CD4-positive, alpha-beta T cell treated with Interleukin-6 at 100 ng/mL for 8 hours (primary cell): ENCODE measurements at places on chromosomes 11 and 22.

- no peak for DNase-seq
These were observed 6.9 kb upstream of the VPS37C start for GRCh38 chr11:61168042-61168688.

- DNase-seq, result no peak
These were observed 19.9 kb downstream of the VWCE start for GRCh38 chr11:61275191-61275590.

GRCh38 chr11:114301088-114301487, 4.9 kb downstream of the NNMT start:
- no peak for DNase-seq

GRCh38 chr22:37384691-37385090, 42.6 kb downstream of the ELFN2 start:
- DNase-seq, result no peak

DNA sequence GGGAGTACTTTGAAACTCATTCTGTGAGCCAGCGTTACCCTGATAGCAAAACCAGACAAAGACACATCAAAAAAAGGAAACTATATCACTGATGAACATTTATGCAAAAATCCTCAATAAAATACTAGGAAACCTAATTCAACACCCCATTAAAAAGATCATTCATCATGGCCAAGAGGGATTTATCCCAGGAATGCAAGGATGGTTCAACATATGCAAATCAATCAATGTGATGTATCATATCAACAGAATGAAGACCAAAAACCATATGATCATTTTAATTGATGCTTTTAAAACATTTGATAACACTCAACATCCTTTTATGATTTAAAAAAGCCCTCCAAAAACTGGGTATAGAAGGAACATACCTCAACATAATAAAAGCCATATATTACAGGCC, 19.8 kb downstream of the RRP8 start:
- DNase-seq, result no peak

DNA sequence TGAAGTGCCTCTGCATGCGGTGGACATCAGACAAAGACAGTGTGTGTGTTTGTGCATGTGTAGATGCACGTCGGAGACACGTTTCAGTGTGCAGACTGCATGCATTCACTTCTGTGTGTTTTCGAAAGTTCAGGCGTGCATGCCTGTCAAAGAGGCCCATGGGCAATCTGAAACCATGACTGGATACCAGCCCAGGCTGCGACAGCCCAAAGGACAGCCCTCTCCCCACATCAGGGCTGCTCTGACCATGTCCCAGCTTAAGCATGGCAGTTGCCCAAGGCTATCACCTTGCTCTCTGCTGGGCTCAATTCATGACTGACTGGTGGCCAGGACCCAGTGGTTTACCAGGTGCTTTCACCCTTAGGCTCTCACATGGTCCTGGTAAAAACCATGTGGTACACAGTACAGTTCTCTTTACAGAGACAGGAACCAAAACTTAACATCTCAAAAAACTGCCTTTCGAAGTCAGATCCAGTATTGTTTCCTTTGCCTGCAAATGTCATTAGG, 423.7 kb upstream of the CADM1 start:
- no peak for DNase-seq

DNA sequence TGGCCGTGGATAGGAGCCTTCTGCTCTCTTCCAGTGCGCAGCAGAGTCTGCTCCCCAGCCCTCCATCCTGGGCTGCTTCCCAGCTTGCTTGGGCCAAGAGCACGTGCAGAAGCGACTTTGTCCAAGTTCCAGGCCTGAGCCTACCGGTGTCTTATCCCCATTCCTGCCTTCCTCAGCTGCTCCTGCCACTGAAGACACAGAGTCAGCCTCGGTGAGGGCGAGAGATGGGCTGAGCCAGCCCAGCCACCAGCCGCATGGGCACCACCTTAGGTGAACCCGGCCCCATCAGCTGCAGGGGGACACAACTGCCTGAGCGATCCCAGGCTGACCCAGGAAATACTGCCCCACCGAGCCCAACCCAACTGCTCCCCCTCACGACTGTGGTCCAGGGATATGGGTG, 847.8 kb downstream of the TBC1D22A start:
- DNase-seq, result no peak

DNA sequence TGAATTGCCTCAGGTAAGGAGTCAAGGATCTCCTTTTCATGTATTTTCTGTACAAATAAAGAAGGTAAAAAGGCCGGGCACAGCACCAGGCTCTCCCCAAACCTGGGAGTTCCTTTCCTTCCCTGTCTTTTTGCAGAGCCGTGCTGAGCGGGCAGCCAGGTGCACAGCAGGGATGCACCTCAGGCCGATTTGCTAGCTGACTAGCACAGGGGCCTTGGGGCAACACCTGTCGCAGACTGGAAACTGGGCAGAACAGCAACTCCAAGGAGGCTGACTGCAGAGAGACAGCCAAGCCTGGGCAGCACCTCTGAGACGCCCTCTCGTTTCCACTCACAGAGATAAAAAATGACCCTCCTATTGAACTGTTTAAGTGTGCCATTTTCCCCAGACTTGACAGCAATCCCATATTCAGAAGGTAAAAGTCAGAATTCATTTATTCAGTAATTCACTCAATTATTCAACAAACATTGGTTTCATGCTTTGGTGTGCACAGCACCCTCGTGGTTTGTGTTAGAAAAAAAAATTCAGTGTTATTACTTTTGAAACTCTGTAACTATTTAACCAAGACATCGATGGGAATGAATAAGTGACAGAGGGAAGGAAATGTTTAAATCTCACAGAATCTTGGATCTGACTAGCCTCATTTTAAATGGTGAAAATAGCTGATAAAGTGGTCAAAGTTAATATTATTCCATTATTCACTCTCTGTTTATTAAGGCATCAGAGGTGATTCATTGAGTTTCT, 120.9 kb downstream of the GALNT18 start:
- DNase-seq, result no peak

- DNase-seq, result no peak
These were observed 166.2 kb downstream of the LDLRAD3 start for GRCh38 chr11:36109850-36110606.

DNA sequence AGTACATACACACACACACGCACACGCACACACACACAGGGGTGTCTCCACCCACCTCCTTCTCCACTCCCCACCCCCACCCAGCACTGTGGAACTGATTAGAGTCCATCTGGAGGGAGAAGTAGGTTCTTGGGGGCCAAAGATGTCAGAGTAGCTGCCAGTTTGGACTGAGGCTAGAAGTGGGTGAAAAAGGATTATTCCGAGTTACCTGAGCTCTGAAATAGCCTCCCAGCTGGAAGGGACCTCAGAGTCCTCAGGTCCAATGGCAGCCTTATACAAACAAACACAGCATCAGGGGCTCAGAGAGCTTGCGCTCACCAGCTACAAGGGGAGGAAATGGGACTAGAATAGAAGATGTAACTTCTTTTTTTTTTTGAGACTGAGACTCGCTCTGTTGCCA, 20.8 kb downstream of the IL10RA start:
- no peak for DNase-seq

DNA sequence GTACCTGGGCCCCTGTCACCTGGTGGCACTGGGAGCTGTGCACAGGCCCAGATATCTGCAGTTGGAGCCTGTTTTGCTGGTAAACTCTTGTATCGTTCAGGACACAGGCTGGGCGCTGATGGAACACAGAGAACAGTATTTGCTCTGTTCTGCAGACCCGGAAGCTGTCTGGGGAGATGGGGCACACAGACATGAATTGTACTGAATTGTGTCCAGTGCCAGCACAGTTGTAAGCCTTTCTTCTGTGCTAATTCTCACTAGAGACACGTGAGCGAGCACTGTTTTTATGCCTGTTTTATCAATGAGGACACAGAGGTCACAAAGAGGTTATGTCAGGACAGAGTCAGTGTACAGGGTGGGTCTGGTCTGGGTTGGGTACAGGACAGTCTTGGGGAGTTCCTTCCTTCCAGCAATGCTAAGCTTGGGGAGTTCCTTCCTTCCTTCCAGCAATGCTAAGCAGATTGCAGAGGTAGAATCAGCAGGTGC, 24.4 kb upstream of the ACR start:
- no peak for DNase-seq

DNA sequence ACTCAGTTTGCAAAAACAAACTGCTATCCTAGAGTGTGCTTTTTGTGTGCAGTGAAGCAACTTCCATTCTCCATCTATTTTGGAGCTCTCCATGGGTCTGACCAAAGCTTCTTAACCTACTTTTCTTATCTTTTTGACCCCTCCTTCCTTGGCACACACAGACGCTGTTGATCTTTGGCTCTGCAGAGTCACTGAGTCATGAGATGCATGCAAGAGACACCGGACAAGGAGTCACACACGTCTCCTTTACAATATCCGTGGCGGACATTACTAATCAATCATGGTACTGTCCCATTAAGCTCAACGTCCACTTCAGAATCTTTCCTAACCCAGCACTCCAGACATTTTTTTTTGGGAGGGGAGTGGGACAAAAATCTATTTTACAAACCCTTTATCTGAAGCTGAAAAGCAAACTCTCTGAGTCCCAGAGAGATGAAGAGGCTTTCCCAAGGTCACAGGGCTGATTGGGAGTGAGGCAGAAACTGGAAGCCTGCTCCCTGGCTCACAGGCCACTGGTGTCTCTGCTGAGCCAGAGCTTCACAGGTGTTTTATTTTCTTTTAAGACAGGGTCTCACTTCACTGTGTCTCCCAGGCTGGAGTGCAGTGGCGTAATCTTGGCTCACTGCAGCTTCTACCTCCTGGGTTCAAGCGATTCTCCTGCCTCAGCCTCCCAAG, 165.8 kb upstream of the SYT13 start:
- no peak for DNase-seq

GRCh38 chr11:81224396-81224795, 1509.3 kb downstream of the FAM181B start:
- DNase-seq, result no peak

- no peak for DNase-seq
These were observed 10.2 kb downstream of the PHF5A start for GRCh38 chr22:41458161-41458728.

DNA sequence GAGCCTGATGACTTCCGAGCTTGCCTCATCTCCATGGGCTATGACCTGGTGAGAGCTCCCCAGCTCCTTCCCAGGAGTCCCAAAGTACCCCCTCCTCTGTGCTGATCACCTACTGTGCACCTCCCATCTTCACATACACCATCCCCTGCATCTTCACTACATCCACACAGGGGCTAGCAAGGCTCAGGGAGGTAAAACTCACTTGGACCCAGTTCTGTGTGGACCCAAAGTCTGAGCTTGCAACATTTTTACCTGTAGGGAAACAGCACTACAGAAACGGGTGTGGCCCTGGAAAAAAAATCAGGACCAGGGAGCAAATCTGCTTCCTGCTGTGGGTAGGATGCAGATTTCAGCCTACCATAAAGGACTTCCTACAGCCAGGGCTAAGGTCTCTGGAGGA, 6.1 kb downstream of the CTSF start:
- no peak for DNase-seq
